ENCODE measurements at places on chromosomes 7 and 10.

DNA sequence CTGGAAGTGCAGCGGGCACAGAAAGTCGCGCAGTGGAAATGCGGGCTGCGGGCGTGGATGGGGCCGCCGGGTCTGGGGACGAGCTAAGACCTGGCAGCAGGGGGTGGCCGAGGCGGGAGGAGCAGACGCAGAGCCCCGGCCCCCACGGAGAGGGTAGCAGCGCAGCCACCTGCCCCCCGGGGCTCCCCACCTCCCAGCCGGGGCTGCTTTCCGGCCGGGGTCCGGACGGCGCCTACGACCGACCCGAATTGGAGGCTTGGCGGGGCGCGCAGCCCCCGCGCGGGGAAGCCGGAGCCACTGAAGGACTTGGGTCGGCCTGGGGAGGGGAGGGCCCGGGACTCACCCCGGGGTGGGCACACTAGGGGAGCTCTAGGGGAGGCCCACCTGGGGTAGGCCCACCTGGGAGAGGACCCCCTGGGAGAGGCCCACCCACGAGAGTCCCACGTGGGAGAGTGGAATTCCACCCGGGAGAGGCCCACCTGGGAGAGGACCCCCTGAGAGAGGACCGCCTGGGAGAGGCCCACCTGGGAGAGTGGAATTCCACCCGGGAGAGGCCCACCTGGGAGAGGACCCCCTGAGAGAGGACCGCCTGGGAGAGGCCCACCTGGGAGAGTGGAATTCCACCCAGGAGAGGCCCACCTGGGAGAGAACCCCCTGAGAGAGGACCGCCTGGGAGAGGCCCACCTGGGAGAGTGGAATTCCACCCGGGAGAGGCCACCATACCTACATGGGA is 854 bp upstream of the CFAP46 start:
- no peak for DNase-seq

GRCh38 chr10:52677086-52677485 is 95.5 kb downstream of the MBL2 start:
- no peak for DNase-seq

- DNase-seq, result peak; percentile 91
These were observed at the start of gene SUPV3L1 for GRCh38 chr10:69179743-69180524. Gene SUPV3L1, plus strand, starts transcription at chr10:69180234. Its CDS starts 58 bp downstream, at chr10:69180292.

DNA sequence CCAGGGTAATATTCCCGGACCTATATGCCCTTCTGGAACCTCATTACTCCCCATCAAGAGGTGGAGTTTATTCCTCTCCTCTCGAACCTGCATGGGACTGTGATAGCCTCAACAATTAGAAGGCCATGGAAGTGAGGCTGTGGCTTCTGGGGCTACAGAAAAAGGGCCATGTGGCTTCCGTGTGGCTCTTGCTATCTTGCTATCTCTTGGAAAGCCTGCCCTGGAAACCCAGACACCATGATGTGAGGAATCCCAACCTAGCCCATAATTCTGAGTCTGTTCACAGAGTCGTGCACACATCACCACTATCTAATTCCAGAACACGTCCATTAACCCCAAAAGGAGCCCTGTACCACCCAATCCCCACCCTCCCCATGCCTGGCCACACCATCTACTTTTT is 20.8 kb upstream of the SH3PXD2A start:
- no peak for DNase-seq

- DNase-seq, result no peak
These were observed 182.4 kb downstream of the MYOF start for GRCh38 chr10:93299606-93300287.

GRCh38 chr10:71701496-71702132 is 18.0 kb downstream of the C10orf105 start:
- no peak for DNase-seq

GRCh38 chr7:78018641-78019446 is 220.3 kb downstream of the PHTF2 start:
- peak; percentile 21 for DNase-seq

DNA sequence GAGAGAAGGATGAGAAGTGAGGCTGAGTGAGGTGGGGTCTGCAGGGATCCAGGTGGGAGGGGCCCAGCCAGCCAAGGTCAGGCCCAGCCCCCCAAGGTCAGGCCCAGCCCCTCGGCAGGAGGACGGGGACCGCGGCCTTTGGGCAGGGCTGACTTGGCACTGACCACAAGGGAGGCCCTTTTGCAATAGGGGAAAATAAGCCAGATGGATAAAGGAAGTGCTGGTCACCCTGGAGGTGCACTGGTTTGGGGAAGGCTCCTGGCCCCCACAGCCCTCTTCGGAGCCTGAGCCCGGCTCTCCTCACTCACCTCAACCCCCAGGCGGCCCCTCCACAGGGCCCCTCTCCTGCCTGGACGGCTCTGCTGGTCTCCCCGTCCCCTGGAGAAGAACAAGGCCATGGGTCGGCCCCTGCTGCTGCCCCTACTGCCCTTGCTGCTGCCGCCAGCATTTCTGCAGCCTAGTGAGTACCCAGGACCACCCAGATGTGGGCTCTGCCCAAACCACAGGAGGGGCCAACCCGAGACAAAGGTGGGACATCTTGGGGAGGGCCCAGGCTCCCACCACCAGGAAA is at the start of gene PILRA:
Gene PILRA, plus strand, starts transcription at position 227 of the 571 bp plus-strand sequence. Its CDS starts 170 bp downstream, at position 397.
- no peak for DNase-seq

GRCh38 chr7:93894966-93895640 is 4.5 kb upstream of the TFPI2 start:
- no peak for DNase-seq

GRCh38 chr7:95180-95862 is 97.0 kb upstream of the FAM20C start:
- no peak for DNase-seq

- DNase-seq, result no peak
These were observed 203.4 kb upstream of the GPR26 start for GRCh38 chr10:123462756-123463155.

- no peak for DNase-seq
These were observed 11.1 kb downstream of the SYPL1 start for GRCh38 chr7:106100863-106101629.

- DNase-seq, result no peak
These were observed 116.1 kb downstream of the HIBADH start for GRCh38 chr7:27546610-27547009.

DNA sequence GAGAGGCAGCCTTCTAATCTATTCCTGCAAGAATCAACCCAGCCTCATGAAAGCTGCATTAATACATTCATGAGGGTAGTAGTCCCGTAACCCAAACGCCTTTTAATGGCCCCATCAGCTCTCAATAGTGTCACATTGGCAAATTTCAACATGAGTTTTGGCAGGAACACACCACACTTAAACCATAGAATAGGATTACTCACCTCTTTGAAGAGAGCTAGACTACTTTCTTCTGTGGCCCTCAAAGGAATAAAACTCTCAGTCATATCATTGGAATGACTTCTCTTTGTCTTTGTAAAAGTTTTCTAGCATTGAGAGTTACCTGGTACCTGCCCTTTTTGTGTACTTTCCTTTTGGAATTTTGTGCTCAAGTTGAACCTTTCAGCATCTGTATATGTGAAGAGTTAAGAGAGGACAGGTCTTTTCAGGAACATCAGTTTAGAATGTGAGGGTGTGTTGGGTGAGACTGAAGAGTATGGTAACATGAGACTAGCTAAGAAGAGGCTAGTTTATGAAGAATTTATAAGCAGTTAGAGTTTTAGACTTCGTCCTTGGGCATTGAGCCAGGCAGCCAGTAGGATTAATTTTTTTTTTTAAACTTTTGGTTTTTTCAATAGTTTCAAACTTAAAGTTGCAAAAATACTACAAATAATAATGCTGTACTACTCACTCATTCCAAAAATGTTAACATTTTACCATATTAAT is 92.6 kb downstream of the MLLT10 start:
- DNase-seq, result no peak

DNA sequence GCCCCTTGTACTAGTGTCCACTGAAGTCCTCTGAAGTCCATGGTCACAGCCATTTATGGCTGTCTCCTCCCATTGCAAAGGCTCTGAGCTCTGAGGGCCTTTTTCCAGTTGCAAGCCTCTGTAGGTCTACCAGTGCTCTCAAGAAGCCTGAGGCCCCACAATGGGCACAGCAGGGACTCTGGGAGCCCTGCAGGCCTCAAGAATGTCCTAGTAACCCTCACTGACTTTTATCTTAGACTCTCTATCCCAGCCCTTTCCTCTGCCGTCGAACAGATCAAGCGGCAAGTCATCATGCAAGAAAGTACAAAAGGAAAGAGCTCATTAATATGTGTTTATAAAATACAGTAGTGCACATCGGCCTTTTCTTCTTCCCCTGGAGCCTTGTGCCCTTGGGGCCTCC is 23.4 kb downstream of the VWA2 start:
- DNase-seq, result no peak

- no peak for DNase-seq
These were observed 689.5 kb downstream of the DNAJB9 start for GRCh38 chr7:109259151-109259550.

DNA sequence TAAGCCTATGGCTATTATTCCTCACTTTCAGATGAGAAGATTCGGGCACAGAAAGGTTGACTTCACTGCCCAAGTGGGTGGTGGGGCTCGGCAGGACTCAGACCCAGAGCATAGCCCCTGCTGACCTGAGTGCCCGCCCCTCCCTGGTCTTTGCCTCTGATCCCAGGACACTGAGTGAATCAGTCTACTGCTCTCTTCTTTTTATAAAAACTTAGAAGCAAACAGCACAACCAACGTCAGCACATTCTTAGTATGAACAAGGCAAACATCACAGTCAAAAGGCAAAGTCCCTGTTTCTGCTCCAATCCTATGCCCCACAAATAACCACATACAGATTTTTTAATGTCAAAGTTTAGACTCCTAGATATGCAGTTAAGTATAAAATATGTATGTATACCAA is 237.8 kb downstream of the ZMYND11 start:
- no peak for DNase-seq

DNA sequence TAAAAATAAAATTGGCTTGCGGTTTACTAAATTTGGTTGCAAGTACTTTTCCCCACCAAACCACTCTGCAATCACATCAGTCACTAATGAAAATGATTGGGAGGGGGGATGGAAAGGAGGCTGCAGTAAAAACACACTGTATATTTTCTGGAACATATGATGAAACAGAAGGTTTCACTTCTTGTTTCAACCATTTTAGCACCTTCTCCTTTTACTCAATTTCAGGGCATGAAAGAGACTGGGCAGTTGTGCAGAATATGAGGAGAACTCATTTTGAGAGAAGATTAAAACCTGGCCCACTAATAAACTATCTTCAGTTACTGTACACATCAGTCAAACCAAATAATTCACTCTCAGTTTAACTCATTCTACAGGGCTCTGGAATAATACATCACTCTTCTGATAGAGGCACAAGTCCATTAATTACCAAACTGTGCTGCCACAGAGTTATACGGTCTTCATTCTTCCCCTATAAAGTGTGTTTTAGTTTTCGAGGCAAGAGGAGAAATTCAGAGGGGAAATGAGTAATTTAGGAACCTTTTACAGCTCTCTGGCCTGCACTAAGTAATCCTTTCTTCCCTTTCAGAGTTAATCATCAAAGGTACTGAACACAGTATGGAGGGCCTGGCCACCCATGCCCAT is 25.5 kb downstream of the JAZF1 start:
- no peak for DNase-seq

DNA sequence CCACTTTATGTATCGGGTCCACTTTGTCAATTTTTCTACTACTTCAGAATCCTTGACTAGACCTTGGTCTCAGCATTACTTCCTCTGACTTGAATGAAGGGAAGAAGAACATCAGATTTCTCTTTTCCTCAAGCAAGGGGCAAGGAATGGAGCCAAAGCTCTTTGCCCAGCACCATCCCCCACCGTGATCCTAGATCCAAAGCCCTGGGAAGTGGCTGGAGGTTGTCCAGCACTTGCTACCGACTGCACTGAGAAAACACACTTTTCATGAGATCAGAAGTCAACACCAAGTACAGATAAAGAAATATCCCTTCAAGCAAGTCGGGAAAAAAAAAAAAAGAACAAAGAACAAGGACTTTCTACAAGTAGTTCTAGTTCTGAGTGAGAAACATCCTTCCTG is 102.1 kb upstream of the DDC start:
- no peak for DNase-seq

GRCh38 chr10:101405001-101405400 is 51.0 kb downstream of the BTRC start:
- no peak for DNase-seq

GRCh38 chr10:124078714-124079113 is 14.7 kb downstream of the CHST15 start:
- no peak for DNase-seq

DNA sequence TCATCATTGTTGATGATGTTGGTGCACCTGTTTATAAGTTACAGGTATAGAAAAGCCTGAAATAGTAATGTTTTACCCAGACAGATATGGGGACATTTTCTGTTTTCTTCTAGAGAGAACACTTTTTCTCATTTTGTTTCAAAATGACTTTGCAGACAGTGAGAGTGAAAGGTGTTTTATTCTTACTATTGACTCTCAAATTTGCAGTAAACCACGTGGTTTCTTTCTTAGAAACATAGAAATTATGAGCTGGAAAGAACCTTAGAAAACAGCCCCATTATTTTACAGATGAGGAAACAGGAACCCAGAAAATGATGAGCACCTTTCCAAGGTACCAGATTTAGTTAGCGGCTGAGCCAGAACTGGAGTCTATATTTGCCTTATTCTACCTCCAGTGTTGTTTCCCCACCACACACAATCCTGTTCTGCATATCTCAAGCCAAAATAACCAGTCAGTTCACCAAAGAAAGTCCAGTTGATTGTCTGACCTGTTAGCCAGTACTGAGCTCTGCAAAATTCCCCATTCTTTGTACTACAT is 138.9 kb upstream of the AHR start:
- DNase-seq, result peak; percentile 33

DNA sequence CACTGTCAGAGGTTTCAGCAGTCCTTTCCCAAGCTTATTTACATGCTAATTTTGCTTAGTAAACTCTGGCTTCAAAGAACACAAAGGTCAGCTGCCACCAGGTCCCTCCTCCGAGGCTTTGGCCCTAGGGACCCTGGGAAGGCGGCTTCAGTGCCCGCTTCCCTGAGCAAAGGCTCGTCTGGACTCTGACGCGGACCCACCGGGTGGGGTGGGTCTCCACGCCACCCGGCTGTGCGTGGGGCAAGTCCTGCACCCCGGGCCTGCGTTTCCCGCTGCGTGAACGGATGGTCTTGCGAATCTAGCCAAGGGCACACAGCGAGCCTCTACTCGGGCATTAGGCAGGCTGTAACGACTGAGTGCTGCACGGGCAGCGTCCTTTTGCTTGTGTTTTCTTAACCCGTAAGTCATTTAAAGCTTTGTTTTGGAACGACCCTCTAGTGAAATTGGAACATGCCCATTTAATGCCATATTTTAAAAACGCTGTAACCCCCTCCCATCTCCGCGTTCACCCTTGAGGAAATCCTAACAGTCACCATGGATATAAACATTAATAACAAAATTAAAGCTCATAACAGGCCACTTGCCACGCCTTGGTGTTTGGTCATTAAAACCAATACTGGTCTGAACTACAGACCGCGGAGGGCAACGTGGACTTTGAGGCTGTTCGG is 828 bp downstream of the BNIP3 start:
- no peak for DNase-seq

DNA sequence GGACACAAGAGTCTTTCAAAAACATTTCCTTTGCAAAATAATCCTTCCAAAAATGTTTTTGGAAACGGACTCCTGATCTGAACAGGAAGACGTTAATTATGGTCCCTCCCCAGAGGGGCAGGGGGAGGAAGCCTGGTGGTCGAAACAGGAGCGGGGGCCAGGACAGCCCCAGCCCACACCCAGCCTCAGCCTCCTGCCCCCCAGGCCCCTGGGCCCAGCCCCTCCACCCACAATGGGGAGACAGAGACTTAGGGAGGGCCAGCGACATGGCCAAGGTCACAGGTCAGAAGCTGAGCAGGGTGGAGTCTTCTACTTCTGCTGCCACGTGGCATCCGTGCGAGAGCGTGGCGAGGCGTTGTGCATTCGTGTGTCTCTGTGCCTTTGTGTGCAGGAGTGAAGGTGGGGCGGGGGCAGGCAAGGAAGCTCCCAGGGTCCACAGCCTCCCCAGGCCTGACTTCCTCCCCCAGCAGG is 14.0 kb upstream of the GRIFIN start:
- DNase-seq, result no peak

GRCh38 chr7:116167177-116167576 is 43.2 kb upstream of the TES start:
- DNase-seq, result peak; percentile 47
